Stimulated activated CD8-positive, alpha-beta memory T cell treated with anti-CD3 and anti-CD28 coated beads, Interleukin-4, amount 100 ng/mL, for 24 hours (primary cell): ENCODE measurements at places on chromosomes 11 and 22.

DNA sequence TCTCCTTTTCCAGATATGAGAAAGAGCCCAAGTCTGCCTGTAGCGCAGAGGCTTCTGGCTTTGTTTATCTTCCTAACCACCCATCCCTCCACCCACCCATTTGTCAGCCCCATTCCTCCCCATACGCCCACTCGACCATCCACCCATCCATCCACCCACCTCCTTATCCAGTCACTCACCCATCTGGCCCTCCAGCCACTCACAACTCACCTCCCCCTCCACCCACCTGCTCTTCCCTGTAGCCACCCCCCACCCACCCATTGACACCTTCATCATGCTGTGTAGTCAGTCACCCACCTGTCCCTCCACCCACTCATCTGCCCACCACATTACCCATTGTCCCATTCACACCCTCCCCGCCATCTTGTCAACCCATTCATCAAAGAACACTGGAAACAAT, 5.5 kb downstream of the CST6 start:
- no peak for DNase-seq

- DNase-seq: no peak
Measured at GRCh38 chr11:68043349-68044144, 4.7 kb downstream of the TCIRG1 start.

DNA sequence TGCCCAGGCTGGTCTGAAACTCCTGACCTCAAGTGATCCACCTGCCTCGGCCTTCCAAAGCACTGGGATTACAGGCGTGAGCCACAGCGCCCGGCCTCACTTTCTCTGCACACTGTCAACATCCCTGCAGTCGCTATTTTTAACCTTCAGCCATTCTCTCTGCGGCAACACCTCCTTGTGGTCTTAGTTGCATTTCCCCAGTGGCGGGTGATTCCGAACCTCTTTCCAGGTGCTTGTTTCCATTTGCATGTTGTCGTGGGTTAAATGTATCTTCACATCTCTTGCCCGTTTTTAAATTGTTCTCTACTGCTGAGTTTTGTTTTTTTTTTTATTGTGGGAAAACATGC, 2.2 kb upstream of the SCT start:
- DNase-seq: no peak

DNA sequence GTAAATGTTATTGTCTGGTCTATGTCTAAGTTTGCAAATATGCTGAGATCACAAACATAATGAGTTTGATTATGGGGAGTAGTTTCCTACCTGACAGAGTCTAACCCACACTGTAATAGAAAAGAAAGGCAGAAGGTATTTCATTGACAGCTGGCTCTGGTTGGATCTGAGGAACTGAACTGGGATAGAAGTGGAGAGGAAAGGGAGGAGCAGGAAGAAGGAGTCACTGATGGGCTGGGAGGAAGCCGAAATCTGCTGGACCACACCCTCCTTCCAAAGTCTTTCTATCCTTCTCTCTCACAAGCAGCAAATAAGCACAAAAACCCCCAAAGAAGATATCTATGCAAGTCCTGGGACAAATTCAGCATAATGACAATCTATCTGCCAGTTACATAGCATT, 11.7 kb downstream of the BLID start:
- no peak for DNase-seq

GRCh38 chr22:47174671-47175112, 412.2 kb downstream of the TBC1D22A start:
- DNase-seq: no peak

DNA sequence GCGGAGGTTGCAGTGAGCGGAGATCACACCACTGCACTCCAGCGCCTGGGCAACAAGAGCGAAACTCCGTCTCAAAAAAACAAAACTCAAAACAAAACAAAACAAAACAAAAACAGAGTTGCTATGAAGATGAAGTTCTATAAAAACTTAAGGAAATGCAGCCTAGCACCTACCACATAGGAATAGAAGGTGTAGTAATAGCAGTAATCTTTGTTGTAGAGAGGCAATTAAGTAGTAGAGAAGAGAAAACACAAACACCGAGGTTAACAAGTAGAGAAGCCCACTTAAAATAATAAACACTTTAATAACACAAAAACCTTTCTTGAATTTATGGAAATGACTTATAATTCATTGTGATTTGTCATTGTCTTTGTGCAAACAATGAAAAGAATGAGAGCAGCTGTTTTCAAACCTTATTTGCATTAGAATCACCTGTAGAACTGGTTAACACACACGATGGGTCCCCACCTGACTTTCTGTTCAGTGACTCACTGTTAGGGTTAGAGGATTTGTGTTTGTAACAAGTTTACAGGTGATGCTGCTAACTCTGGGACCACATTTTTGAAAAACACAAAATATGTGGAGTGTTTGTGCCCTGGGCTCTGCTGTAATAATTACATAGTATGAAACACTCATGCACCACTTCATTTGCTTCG, 43.1 kb downstream of the TYR start:
- DNase-seq: no peak

GRCh38 chr22:43449205-43449830, 37.5 kb downstream of the MPPED1 start:
- no peak for DNase-seq

DNA sequence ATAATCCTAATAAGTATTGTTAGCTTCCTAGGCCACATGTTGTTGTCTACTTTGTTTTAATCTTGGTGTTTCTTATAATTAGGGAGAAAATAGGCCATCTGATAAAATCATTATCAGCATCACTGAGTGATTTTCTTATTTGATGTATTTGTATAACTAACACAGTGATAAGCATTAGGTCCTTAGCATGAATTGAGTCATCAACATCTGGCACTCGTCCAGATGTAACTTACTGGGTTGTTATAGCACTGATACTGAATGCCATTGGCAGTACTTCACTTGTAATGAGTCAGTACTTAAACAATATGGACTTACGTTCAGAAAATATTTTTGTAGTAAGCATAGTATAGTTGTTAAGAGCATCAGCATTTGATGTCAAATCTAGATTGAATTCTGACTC, 16.2 kb downstream of the API5 start:
- no peak for DNase-seq

GRCh38 chr11:16027621-16028020, 328.7 kb downstream of the SOX6 start:
- DNase-seq: no peak

GRCh38 chr11:123707606-123708205, 33.8 kb downstream of the ZNF202 start:
- DNase-seq: peak; percentile 29

DNA sequence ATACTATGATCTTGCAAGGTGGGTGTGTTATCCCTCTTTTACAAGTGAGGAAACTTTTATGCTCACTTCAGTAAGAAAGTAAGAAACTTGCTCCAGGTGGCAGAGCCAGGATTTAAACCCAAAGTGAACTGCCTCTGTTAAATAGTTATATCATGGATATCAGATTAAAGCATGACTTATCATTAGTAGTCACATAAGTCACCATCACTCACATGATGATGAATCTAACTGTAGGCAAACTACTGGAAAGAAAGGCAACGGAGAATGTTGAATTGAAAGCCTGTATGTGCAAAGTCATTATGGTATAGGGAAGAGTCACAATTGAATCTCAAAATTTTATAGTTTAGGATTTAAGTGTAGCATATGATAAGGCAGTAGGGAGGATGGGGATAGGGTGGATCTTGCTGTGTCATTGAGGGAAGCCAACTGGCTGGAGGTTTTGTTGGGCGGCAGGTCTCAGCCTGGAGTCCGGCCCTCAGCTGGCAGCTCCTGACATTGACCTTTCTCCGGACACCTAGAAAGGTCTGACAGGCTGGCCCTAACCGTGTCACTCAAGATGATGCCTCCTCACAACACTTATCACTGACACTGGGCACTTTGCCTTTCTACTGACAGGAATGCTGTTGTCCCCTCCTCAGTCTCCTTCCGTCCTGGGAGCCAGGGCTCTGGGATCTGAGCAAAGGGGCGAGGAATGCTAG, 98.3 kb downstream of the EMSY start:
- DNase-seq: no peak

- DNase-seq: no peak
Measured at GRCh38 chr11:122108192-122108799, 7.7 kb downstream of the BLID start.

GRCh38 chr11:119889111-119889510, 160.1 kb upstream of the NECTIN1 start:
- no peak for DNase-seq

GRCh38 chr22:33666279-33666960, 253.9 kb downstream of the LARGE1 start:
- DNase-seq: no peak
